ENCODE measurements at places on chromosomes 1 and 21. TPM values are rescaled to one million over a fixed set of nuclear protein-coding genes. Genes with fewer than 3 reads are reported as not detected.

The GPR153 gene
- 4.6 TPM for total RNA-seq

The LRRIQ3 gene
- 0.89 TPM for total RNA-seq

DNA sequence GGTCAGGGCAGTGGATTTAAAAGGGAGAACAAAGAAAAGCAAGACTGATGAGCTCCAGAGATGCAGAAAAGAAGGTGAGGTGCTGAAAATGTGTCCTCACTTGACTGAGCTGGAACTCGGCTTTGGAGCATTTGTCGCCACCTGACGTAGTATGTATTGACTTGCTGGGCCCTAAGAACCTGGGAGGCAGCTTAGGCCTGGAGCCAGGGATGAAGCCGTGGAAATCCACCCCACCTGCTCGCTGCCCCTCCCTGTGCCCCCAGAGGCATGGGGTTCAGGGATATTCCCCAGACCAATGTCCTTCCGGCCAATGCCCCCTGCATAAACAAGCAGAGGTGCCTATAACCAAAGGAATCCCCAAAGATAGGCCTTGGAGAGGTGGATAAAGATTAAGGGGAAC is 14.3 kb downstream of the MRAP start:
- no peaks in the 10 kb centered on the region for H3K27me3 ChIP-seq
- H3K4me1 ChIP-seq, result no peaks in the 10 kb centered on the region
- no peak overlapping the region for H3K27ac ChIP-seq
- no peak for DNase-seq

DNA sequence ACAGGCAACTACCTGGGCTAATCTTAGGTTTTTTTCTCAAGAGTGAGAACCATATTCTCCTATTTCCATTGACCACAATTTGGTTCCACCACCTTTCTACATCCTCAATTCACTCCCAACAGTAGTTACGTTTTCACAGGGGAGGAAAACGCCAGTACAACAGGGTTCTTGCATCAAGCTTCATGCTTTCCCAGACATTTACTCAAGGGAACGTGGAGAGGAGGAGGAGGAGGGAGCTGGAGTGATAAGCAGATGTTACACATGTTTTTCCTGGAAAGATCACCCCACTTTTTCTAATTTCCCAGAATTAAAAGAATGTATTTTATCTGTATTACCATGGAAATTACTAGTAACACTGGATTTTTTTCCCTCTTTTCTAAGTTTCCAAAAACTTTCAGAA is 58.3 kb downstream of the RGS5 start:
- no peaks in the 10 kb centered on the region for H3K36me3 ChIP-seq
- no peak overlapping the region for H3K4me3 ChIP-seq
- no peak for DNase-seq
- peaks cover 18% of the 10 kb centered on the region for H3K27me3 ChIP-seq

- no peak for DNase-seq
- H3K27ac ChIP-seq, result no peak overlapping the region
- H3K36me3 ChIP-seq, result no peaks in the 10 kb centered on the region
- no peaks in the 10 kb centered on the region for H3K27me3 ChIP-seq
- H3K4me1 ChIP-seq, result no peaks in the 10 kb centered on the region
These were observed 17.5 kb downstream of the PTGS2 start for GRCh38 chr1:186662752-186663151.

- DNase-seq, result no peak
- H3K36me3 ChIP-seq, result no peaks in the 10 kb centered on the region
- H3K27me3 ChIP-seq, result peaks cover 3% of the 10 kb centered on the region
- H3K4me3 ChIP-seq, result no peak overlapping the region
- H3K4me1 ChIP-seq, result no peaks in the 10 kb centered on the region
These were observed 56.5 kb downstream of the NAV1 start for GRCh38 chr1:201595381-201595780.

DNA sequence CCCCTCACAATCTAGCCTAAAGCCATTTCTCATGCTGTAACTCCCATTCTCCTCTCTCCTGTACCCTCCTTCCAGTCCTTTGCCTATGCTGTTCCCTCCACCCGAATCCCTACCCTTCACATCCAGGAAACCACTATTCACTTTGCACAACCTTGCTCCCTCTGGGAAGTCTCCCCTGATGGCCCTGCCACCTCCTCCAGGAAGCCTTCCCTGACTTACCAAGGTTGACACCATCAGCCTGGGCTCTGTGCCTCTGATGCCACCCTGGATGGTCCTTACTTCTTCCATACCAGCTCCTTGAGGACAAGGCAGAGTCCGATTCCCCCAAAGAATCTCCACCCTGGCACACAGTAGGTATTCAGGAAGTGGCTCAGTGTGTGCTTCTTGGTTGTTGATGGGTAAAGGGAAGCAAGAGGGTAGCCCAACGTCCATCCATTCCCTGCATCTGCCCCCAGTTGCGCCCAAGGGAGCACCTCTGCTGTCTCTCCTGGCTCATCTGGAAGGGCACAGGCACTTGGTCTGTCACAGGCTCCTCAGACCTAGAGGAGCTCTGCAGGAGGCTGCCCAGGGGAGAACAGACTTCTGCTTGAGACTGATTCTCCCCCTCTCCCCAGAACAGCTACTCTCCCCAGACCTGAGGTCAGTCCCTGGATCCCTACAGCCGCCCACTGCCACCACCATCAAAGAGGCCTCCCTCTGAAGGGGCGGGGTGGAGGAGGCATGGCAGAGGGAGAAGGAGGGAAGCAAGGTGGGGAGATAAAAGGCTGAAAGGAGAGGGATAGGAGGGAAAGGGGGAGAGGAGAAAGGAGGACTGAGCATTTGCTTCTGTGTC is 36.1 kb upstream of the ZC3H12A start:
- no peak for DNase-seq
- no peak overlapping the region for H3K27ac ChIP-seq
- H3K4me3 ChIP-seq, result no peak overlapping the region

GRCh38 chr1:247373721-247374141 is 42.1 kb upstream of the ZNF496 start:
- peak overlapping the region; percentile 63 for H3K4me3 ChIP-seq
- no peaks in the 10 kb centered on the region for H3K36me3 ChIP-seq
- H3K27ac ChIP-seq, result no peak overlapping the region
- DNase-seq, result no peak
- peaks cover 6% of the 10 kb centered on the region for H3K27me3 ChIP-seq
- H3K4me1 ChIP-seq, result peaks cover 3% of the 10 kb centered on the region

DNA sequence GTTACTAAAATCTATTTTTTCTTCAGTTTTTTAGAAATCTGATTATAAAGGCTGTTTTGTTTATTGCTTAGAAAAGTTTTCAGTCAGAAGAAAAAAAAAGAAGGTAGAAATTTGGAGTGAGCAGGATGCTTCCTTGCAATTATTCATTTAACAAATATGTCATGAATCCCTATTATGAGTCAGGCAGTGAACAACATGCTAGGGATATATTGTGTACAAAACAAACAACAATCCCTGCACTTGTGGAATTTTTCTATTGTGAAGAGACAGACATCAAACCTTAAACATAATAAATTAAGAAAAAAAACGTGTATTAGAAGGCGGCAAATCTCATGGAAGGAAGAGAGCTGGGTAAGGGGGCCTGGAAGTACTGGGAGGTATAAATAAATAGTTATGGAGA is 664.1 kb upstream of the CAMK1G start:
- H3K27me3 ChIP-seq, result no peaks in the 10 kb centered on the region

DNA sequence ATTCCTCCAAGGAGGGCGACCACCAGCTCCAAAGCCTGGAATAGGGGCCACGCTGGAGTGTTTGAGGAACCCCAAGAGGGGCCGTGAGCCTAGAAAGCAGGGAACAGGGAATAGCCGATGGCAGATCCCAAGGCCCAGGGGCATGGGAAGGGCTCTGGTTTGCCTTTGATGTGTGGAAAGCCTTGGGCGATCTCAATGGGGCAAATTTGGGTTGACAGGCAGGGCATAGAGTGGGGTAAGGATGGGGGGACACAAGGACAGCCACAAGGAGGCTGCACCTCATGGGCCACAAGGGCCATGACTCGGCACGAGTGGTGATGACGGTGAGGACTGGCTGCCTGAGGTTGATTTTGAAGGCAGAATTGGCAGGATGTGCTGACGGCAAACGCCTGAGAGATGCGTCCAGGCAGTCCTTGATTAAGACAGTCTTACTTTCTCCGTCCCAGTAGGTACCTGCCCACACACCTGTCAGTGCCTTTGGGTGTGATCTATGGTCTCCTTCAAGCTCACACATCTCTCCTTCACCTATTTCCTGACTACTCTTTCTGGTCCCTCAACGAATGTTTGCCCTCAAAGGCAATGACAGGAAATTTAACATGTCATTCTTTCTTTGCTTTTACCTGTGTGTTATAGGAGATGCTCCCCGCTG is 2.0 kb upstream of the TMPRSS3 start:
- DNase-seq, result no peak
- H3K27me3 ChIP-seq, result peaks cover 35% of the 10 kb centered on the region
- H3K36me3 ChIP-seq, result peaks cover 5% of the 10 kb centered on the region
- H3K4me1 ChIP-seq, result peaks cover 25% of the 10 kb centered on the region
- no peak overlapping the region for H3K4me3 ChIP-seq
- H3K27ac ChIP-seq, result peak overlapping the region; percentile 57
